ENCODE measurements at places on chromosomes 2 and 18.

- no peak for DNase-seq
Observed at GRCh38 chr2:187847245-187848208, 293.3 kb upstream of the TFPI start.

DNA sequence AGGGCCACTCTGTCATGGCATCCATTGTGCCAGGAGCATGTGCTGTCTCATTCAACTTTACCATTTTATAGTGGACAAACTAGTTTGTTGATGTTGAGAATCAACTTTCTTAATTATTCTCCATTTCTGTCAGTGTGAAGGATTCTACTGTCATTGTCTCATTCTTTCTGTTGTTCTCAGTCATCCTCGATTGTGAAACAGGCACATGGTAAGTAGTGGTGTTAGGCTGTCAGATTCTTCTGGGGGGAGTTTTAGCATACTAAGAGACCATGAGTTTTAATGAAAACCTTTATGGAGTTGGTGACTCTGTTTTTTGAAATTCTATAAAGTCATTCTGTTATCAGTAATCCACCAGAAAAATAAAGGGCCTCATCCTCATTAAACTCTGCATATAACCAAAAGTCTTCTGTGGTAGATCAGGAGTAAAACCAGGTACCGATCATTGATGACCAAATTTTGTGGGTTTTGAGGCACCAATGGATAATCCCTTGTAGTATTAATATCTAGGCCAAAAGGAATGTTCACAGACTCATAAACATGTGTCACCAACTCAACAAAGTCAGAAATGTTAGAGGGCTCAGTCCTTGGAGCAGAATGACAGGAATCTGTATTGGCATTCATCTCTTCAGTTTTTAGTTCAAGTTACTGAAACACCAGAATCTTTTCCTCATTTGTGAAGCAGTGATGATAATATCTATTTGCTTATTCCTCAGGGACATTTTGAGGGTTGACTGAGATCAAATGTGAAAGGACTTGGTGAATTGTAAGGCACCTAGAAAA is 73.2 kb downstream of the CERS6 start:
- DNase-seq = no peak

- no peak for DNase-seq
Observed at GRCh38 chr18:67151366-67151765, 365.2 kb downstream of the DSEL start.

DNA sequence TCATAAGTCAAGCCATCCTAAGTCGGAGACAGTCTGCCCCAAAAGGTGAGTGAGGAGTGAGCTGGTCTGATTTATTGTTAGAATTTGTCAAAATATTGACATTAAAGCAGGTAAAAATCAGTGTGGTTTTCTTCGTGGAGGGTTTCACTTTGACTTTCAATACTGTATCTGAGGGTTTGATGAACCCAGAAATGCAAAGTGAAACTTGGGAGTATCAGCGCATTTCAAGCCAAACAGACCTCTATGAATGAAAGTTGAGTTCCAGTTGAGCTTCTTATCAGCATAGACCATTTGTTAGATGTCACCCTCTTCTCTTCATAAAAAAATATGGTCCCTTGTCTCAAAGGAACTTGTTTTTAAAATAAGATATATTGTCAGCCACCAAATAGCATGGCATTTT is 21.7 kb upstream of the CXCR4 start:
- no peak for DNase-seq

DNA sequence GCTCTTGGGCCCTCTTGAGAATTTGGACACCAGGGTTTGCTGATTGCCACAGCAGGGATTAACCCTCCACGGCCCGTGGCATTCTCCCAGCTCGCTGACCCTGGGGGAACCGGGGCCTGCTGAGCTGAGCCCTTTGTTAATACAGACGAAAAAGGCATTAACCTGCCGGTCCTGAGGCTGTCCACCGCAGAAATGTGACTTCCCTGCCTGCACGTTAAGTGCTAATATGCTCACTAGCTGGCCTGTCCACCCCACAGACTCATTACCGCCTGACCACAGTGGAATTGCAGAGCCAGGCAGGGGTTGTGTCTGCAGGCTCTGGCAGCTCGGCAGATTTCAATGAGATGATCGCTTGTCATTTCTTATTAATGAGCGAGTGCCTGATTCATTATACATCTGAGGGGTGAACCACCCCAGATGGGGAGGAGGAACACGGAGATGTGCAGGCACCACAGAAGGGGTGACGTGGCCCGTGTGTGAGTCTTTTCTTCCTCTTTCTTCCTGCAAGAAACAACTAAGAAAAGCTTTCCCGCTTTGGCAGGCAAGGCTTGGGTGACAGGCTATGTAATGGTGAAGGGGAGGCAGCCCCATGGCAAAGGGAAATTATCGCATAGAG is 126.0 kb downstream of the GLI2 start:
- no peak for DNase-seq

- no peak for DNase-seq
Observed at GRCh38 chr2:166173263-166173662, 45.4 kb upstream of the SCN1A start.

- DNase-seq = no peak
Observed at GRCh38 chr18:47747260-47747795, 183.1 kb downstream of the SMAD2 start.

DNA sequence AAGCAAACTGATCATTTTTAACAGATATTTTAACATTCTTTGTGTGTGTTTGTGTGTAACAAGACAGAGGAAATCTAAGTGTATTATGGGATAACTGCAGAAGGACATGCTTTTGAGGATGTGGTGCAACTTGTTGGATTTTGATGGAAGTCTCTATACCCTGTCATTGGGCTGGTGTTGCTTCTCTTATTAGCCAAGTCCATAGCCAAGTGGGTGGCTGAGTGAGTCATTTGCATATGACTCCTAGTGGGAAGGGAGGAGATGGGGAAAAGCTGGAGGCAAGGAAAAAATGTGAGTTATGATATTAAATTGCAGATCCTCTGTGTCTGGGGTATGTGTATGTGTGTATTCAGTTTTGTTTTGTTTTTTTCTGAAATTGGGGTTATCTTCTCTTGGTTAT is 879.9 kb downstream of the DCC start:
- DNase-seq = no peak

- no peak for DNase-seq
Observed at GRCh38 chr2:69123182-69123581, 110.2 kb downstream of the ANTXR1 start.

DNA sequence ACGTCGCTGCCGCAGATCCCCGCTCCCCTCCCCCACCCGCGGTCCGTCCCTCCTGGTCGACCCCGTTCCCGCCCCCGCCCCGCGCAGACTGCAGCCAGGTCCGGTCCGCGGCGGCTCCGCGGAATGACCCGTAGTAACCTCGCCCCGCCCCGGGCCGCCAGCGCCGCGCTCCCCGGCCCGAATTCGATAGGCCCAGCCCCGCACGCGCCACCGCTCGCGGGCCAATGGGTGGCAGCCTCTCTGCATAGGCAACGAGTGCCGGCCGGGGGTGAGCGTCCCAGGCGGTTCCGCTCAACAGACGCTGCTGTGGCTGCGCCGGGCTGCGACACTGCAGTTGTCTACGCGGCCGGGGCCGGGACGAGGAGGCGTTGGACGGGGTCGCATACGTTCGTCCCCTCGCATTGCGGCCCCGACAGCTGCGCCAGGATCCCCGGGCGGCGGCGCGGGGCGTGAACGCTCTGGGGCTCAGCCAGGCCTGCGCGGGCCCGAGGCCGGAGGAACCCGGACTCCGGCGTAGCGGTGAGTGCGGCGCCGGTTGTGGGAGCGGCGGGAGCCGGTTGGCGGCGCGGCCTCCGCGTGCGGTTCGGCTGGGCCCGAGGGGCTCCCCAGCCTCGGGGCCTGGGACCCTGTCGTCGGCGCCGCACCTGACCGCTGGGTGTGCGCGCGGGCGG is at the start of gene ACSL3:
Gene ACSL3 (plus strand): TSS at position 297 of the 671 bp plus-strand sequence. CDS start 47,737 bp downstream, outside the sequence.
- DNase-seq = peak; percentile 72

GRCh38 chr2:97913846-97914245 is 81.9 kb downstream of the TMEM131 start:
- DNase-seq = no peak

GRCh38 chr2:118705032-118705431 is 142.4 kb downstream of the EN1 start:
- DNase-seq = no peak

GRCh38 chr18:27724362-27724761 is 452.6 kb downstream of the CDH2 start:
- no peak for DNase-seq

DNA sequence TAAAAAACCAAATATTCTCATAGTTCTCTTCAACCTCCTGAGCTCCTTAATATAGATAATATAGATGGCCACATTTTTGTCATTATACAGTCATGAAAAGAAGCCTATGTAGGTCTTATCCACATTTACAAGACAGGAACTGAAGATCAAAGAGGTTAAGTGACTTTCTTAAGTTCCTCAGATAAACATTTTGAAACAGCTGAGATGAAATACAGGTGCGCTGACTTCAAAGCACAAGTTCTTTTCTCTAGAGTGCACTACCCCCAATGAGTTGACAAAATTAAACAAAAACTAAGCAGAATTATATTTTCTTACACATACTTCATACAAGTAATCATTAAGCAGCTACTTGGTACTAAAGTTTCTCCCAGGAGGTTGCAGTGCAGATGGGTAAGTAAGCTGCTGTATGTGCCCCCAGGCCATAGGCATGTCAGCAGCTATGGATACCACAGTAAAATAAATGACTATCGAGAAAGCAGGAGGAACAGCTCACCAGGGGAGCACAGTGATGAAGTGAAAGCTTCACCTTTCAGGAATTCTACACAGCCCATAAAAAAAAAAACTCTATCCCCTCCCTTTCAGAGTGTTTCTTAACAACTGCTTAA is 199.8 kb downstream of the DPP10 start:
- DNase-seq = no peak

- no peak for DNase-seq
Observed at GRCh38 chr2:230974096-230974913, 21.6 kb upstream of the SPATA3 start.

- DNase-seq = peak; percentile 57
Observed at GRCh38 chr2:216644842-216645635, 11.8 kb downstream of the IGFBP2 start.

GRCh38 chr18:13513021-13513420 is 213.3 kb downstream of the FAM210A start:
- no peak for DNase-seq

- DNase-seq = no peak
Observed at GRCh38 chr2:155157711-155158110, 459.2 kb downstream of the KCNJ3 start.

DNA sequence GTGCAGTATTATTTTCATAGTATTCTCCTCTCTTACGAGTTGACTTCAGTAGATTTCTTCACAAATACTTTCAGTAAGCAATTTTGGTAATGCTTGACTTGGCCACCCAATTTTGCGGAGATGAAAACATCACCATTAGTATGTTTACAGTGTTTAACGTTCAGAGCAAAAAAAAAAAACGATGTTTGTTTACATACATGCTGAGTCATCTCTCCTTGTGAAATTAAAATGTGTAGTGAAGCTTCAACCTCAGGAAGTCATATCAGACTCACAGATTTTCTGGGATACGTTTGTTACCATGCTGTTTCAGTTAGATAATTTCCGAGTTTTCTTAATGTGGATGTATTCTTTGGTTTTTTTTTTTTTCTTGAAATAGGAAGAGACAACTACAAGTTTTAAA is 100.1 kb downstream of the CTNNA2 start:
- no peak for DNase-seq

DNA sequence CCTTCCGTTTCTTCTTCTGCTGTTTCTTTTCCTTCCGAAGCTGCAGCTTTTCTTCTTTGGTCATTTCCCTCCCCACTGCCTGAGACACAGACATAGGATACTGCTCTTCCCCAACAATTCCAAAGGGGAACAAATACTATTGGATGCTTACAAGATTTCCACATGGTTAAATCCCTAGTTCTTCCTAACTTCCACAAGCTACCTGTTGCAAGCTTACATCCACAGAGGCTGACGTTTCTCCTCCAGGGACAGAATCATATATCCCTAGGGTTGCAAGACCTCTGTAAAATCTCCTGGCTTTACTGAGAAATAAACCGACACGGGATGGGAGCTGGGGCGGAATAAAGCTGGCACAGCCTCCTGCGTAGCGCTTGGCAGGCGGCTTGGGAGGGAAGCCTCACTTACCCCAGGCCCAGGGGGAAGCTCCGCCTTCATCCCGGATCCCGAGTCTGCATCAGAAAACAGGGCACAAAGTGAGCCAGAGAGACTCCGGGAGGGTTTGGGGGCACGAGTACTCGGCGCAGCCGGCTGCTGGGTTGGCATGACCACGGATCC is 590 bp downstream of the EIF2B4 start:
- DNase-seq = no peak

- DNase-seq = no peak
Observed at GRCh38 chr2:189544318-189545042, 36.1 kb downstream of the SLC40A1 start.

DNA sequence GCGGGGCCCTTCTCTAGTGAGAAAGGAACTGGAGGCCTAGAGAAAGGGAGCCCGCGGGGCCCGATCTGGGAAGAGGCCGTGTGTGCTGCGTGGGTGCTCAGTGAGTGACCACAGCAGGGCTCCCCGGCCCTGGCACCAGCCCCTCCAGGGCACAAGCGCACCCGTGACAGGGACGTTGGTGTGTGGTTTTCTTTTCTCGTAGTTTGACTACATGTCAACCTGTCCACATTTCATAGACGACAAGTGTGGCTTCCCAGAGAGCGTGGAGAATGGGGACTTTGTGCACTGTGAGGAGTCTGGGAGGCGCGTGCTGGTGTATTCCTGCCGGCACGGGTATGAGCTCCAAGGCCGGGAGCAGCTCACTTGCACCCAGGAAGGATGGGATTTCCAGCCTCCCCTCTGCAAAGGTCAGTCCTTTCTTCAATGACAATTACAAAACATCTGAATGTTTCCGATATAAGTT is 83.1 kb downstream of the TPO start:
- DNase-seq = no peak

GRCh38 chr2:202064171-202064880 is 8.7 kb upstream of the KIAA2012 start:
- DNase-seq = peak; percentile 96

DNA sequence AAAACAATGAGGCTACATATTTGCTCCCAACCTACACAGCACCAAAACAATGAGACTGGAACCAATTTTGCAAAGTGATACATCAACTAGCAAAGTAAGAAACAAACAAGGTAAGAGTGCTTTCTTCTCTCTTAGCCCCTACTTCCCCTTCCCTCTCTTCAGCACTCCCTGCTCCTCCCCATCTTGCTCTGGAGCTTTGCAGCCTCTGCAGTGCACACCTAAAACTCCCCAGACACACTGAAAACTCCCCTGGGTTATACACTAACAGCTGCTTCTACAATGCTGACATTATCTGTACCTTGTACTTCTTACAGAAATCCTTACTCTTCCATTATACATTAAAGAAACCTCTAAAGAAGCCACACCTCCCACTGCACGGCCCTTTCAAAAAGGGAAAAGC is 93.7 kb downstream of the RBMS1 start:
- no peak for DNase-seq

GRCh38 chr2:218569038-218569431 is 396 bp downstream of the CNOT9 start:
- no peak for DNase-seq

Data from DMS79 (cell line).